Choroid plexus epithelial cell (primary cell): ENCODE measurements at places on chromosomes 1 and 21.

DNA sequence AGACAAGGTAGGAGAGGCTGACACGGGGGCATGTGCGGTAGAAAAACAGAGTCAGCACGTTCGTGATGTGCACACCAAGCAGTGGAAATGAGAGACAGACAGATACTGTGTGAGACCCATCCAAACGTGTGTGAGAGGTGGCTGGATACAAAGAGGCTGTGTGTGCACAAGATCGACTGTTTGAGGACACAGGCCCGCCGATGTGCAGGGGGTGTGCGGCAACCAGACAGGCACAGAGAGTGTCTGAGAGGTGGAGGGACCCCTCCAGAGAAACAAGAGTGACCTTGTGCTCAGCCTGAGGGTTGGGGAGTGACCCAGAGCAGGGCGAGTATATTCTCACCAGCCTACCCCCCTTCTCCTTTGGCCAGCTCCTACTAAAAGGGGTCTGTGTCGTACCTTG, 97.8 kb upstream of the IPO9 start:
- no peak for DNase-seq

DNA sequence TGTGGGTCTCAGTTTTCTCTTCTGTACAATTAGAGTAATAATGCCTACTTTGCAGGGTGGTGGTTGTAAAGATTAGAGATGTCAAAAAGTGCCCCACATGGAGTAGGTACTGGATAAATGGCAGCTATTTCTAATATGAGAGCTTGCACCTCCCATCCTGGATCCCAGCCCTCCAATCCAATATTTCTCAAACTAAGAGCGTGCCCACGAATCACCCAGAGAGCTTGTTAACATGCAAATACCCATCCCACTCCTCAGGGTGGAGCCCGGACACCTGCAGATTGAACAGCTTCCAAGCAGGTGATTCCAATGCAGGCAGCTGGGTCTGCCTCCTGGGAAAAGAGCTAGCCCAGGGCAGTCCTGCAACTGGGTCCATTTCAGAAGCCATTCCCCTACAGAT, 33.0 kb downstream of the LRRN2 start:
- DNase-seq, result no peak

DNA sequence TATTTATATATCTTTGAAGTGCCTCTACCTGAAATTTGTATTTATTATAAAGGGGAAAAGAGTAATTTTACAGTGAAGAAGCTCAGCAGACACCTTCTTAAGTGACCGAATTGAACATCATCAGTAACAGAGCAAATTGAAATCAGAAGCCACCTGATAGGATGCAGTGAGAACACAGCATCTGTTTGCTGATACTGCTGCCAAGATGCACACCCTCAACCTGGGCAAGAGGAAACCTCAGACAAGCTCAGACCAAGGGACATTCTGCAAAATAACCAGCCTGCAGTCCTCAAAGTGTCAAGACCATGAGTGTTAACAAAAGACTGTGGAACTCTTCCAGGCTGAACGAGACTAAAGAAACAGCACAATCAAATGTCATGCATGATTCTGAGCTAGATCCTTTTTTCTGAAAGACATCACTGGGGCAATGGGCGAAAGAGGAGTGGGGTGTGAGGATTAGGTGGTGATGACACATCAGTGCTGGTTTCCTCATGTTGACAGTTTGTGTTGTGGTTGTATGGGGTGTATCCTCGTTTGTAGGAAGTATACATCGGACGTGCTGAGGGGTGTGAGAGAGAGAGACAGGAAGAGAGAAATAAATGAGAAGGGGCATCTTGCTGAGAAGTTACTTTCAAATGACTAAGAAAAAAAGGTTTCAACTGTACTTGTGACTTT, 103.7 kb downstream of the ABCA4 start:
- DNase-seq, result no peak

- DNase-seq, result peak; percentile 71
These were observed 61.0 kb downstream of the WDR4 start for GRCh38 chr21:42818328-42818749.

- no peak for DNase-seq
These were observed 411.3 kb downstream of the NPHP4 start for GRCh38 chr1:5580926-5581325.

DNA sequence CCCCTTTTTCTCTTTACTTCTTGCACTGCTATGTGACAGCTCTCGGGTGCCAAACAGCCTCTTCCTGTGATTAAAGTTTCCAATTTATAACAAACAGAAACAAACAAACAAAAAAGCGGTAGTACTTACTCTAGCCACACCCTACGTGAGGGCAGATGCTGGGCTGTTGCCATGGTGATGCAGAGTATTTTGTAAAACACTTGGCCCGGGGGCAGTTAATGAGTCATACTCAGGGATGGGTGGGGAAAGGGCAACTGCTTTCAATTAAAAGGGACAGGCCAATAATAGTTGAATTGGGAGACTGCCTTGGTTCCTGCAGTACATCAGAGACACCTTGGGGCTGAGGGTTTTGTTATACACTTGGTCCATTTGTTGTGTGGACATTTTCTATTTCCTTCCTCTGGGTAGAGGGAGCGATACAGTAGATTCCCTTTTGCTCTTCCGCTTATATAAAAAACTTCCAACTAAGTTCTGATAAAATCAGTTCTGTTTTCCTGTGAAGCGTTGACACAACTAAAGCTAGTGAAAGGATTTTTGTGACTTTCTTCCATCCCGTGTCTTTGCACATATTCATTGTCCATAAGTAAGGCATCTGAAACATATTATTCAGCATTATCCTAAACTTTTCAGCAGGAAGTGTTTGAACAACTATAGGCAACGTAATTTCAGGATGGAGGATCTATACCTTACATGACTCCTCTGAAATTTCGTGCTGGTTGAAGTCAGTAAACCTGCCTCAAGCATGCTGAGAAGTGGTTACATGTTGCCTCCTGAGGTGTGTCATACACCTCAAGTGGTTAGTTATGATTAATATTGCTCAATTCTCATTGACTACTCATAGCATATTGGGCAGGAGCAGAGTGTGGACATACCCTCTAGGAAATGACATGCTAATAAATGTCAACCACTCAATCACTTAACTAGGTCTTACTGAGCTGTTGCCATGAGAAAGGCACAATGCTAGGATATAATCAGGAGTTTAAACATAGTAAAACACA, 36.7 kb upstream of the THEM4 start:
- peak; percentile 96 for DNase-seq

- peak; percentile 11 for DNase-seq
These were observed 2.0 kb downstream of the XKR8 start for GRCh38 chr1:27961646-27962221.

GRCh38 chr1:67323087-67323486, 15.4 kb downstream of the IL12RB2 start:
- no peak for DNase-seq

DNA sequence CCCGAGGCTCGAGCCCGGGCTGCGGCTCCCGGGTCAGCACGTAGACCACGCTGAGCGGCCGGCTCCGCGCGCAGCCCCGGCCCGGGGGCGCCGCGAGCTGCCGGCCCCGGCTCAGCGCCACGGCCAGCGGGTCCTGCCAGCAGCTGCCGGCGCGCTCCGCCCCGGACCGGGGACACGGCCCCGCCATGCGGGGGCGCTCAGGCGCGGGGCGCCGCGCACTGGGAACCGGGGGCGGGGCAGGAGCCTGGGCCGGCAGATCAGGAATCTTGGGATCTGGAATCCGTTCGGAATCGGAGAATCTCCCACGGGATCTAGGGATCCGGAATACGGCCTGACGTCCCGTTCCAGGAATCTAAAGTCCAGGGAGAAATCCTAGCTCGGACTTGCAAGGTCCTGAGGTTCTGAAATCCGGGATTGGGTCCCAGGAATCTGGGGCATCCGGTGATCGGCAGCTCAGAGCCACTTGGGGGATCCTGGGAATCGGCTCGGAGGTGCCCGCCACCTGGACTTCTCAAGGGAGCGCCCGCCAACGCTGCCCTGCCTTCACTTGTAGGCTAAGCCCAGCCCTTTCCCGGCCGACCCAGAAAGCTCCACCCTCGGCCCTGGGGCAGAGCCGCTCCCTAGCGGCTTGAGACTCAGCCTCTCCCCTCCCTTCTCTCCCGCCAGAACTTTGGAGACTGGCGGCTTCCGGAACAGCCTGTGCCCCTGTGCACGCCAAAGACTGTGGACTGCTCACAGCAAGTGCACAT, at the start of gene MAP3K6:
TSS of gene MAP3K6 (minus strand) at position 551 of the 749 bp plus-strand sequence. CDS start at position 187, 364 bp downstream.
- DNase-seq, result peak; percentile 68

GRCh38 chr21:15748586-15748985, 18.8 kb downstream of the USP25 start:
- DNase-seq, result no peak

GRCh38 chr1:7752512-7753417, 18.3 kb upstream of the VAMP3 start:
- DNase-seq, result peak; percentile 85

DNA sequence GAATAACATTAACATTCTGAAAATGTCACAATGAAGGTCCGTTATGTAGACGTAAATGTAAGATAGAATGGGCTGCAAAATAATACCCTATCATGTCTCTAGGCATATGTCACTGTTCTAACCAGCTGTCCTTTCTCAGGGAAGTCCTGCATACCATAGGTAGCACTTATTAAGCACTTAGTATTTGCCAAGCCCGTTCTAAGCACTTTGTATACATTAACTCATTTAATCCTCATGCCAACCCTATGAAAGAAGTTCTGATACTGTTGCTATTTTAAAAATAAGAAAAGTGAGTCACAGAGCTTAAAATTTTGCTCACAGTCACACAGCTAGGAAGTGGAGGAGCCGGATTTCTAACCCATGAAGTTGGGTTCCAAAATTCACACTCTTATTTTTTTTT, 15.7 kb downstream of the GAS5 start:
- no peak for DNase-seq

DNA sequence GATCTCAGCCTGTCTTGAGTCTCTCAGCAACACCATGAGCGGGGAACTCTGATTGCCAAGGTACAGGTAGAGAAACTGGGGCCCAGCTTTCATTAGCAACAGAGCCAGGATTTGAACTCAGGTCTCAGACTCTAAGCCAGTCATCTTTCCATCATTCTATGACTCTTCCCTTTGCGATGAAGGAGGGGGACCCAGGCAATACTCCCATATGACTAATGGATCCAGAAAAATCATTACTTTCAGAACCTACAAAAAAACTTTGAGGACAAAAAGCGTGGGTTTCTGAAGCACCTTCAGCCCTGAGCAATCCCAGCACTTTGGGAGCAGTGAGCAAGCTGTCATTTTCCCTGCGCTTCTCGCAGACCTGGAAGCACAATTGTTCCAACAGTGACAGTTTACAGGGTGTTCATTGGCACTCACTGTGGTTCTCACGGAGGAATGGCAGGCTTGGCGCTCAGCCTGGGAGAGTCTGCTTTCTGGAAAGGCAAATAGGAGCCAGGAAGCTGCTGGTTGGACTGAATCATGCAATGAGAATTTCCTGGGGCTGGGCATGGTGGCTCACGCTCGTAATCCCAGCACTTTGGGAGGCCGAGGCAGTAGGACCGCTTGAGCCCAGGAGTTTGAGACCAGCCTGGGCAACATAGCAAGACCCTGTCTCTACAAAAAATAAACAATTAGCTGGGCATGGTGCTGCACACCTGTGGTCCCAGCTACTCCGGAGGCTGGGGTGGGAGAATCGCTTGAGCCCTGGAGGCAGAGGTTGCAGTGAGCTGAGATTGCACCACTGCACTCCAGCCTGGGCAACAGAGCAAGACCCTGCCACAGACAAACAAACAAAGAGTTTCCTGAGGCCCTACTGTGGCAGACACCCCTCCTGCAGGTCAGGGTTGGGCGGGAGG, 40.1 kb downstream of the SLC2A7 start:
- DNase-seq, result peak; percentile 87

DNA sequence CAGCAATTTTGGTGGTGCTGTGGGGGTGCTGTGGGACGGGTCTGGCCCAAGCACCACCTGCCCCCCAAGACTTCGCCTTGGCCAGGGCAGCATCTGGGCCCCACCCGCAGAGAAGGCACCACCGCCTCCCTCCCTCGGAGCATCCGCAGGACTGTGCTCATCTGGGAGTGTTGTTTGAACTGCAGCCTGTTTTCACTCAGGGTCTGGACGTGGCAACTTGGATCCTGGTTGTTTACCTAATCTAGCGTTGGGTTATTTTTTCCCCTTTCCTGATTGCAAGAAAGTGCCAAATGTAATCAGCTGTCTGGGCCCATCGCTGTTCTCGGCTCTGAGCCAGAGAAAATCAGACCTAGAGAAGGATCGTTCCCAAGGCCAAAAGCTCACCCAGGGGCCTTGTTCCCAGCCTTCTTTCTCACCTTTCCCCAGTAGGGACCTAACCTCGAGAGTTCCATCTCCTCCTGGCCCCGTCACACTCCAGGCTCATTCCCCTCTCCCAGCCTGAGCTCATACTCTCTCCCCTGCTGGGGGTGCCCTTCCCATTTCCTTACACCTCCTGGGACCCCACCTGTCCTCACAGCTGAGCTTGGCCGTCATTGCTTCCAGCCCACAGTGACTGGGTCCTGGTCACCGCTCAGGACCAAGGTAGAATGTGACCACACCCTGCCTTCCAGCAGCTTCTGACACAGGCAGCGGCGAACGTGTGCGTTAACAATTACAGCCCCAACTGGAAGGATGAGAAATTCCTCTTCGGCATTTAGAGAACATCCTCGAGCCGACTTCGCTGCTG, 72.0 kb upstream of the FAM20B start:
- no peak for DNase-seq

GRCh38 chr1:162765788-162766187, 24.7 kb upstream of the HSD17B7 start:
- DNase-seq, result no peak

DNA sequence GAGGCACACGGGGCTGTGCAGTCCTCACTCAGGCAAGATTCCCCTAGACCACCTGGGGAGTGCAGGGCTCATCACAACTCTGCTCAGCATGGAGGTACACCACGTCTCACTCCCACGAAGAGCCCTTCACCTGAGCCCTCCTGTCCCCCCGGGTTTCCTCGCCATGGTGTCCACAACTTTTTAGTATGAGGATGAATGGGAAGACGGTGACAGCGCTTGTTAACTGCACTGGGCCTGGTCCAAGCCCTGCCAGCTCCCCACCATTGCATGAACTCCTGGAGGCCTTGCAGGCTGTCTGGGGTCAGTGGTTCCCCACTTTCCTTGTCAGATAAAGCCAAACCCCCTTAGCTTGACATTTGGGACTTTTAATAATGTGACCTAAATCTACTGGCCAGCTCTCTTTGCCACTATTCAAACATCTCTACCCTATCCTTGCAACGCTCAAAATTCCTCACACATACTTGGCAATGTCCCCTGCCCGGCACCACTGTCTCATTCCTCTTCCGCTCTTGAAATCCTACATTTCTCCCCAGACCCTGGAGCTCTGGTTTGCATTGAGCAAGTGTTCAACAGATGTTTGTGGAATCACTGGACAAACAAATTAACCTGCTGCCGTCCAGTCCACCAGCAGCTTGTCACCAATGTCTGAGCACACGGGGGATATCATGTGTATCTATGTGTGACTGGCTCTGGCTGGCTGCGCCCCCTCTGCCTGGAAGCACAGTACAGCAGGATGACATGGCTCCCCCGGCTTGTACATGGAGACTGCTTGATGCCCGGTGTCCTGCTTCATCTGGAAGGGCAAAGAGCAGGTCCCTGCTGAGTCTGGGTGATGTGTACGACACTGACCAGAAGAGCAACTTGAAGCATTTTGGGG, 11.2 kb downstream of the TMEM9 start:
- DNase-seq, result no peak

- peak; percentile 65 for DNase-seq
These were observed 97.9 kb upstream of the RAB3GAP2 start for GRCh38 chr1:220370041-220370700.
